GM12892 (cell line): ENCODE measurements at places on chromosomes 12 and 14.

DNA sequence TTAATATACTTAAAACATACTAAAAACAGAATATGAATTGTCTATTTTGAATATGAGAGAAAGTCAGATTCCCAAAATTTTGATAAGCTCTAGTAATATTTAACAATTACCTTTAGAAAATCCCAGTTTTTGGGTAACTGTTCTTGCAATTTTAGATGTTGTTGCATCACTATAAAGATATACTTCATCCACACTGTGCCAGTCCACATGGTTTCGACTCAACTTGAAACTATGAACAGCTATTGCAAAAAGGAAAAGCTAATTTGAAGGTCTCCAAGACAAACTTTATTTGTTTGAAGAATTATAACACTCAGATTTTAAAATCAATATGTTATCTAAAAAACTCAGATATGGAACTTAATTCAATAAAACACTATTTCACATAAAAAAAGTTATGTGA, 59.9 kb downstream of the DDHD1 start:
- no peak for DNase-seq

- DNase-seq, result no peak
Measured at GRCh38 chr12:12734054-12734453, 16.9 kb downstream of the CDKN1B start.

GRCh38 chr14:99401211-99401610, 79.4 kb downstream of the SETD3 start:
- DNase-seq, result no peak

DNA sequence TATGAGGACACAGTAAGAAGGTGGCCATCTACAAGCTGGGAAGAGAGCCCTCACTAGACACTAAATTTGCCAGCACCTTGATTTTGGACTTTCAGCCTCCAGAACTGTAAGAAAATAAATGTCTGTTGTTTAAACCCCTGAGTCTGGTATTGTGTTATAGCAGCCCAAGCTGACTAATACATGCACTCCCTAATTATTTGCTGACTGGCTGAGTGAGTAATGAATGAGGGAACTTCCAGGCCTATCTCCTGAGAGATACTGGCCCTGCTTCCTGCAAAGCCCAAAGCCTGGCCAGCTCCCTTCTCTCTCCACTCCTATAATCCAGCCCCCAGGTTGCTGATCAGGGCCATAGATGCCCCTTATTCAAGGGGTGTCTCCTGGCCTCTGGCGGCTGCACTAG, 120.0 kb upstream of the NOS1 start:
- no peak for DNase-seq

GRCh38 chr12:103960616-103961227, 5.0 kb upstream of the TDG start:
- no peak for DNase-seq

GRCh38 chr12:90254796-90255195, 546.2 kb upstream of the ATP2B1 start:
- DNase-seq, result no peak

DNA sequence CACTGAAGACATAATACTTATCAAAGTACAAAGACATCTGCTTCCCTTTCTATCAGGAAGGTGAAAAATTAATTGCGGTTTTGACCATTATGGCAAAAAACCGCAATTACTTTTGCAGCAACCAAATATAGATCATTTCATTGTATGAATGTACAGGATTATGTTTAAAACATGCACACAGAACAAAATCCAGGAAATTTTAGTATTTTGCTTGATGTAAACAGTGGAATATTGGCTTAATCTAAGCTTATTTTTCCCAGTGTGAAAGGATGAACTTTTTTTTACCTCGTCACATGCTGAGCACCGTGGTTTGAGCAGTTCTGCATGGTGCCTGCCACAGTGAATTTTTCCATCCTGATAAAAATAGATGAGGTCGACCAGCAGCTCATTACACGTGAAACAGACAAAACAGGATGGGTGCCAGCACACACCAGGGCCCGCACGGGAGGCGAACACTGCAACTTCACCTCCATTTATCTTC, 121.2 kb downstream of the PRICKLE1 start:
- DNase-seq, result no peak

DNA sequence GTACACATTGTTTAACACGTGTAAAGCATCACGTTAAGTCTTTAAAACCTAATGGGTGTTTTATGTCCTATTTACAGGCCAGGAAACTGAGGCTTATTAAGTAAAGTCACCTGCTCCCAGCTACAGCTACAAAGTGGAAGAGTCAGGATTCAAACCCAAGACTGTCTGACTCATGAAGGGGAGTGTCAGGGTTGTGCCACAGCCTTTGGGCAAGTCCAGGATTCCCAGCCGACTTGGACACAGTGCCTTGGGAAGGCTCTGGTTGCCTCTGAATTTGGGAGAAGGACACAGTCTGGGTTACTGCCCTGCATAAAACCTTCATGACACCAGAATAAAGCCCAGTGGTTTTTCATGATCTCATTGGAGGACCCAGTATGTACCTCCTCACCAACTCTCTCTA, 7.3 kb downstream of the RNU4-2 start:
- DNase-seq, result no peak

DNA sequence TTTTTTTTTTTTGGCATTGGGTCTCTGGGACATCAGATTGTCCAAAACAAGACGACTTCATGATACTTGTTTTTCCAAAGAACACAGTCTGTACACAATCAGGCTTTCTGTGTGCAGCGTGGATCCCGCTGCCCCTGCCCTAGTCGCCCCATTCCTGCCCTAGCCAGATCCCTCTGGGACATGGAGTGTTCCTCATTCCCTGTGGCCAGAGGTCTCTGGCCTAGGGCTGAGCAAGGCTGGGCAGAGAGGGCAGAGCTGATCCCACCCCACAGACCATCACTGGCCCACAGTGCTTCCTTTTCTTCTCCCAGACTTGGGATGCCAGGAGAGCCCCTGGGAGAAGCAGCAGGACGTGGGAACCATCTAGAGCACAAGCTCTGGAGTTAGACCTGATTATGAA, 20.9 kb upstream of the EIF2B2 start:
- DNase-seq, result no peak

DNA sequence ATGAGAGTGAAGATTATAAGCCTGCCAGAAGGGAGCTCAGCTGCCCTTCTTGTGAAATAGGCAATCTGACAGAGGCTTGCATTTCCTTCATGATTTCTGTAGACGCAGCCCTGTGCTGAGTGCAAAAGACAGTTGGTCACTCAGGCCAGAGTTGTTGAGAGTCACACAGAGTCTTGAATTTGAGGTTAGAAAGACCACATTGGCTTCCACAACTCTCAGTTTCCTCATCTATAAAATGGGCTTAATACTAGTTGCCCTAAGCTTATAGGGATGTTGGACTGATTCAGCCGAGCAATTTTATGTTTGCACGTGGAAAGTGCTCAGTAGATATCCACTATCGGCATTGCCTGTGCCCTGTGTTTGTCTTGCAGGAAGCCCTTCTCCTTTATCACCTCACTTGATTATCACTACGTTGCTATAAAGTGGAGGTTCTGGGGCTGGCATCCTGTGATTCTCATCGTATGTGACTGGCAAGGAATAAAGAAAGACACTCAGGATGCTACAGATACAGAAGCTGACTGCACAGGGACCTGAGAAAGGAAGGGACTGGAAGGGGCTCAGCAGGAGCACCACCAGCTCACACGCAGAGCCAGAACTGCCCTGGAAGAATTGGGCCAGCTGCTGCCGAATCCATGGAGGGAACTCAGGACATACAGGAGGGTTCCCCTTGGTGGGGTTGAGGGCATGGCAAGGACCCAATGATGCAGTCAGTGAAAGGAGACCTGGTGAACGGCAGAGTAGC, 19.8 kb upstream of the SERPINA4 start:
- no peak for DNase-seq

DNA sequence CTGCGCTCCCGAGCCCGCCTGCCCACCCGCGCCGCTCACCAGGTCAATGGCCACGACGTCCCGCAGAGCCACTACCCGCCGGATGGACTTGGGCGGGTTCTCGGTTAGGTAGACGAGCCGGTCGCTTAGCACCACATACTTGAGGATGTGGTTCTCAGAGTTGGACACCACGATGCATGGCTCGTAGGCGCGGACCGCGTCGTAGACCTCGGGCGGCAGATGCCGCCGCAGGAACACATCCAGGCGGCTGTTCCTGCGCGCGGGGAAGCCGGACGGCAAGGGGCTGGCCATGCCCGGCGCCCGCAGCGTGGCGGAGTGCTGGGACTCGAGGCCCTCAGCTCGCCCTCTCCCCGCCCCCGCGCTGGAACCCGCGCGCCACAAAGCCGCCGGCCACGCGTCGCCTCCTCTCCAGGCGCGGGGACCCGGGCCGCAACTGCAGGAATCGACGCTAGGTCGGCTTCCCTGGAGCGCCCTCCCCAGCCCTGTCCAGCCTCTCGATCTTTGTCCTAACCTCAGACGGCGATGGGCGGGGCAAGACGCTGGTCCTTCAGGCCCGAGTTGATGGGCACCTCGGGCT, at the start of gene C12orf56:
Gene C12orf56 (minus strand): TSS at position 484 of the 577 bp plus-strand sequence. CDS start 193 bp downstream, at position 291.
- no peak for DNase-seq

DNA sequence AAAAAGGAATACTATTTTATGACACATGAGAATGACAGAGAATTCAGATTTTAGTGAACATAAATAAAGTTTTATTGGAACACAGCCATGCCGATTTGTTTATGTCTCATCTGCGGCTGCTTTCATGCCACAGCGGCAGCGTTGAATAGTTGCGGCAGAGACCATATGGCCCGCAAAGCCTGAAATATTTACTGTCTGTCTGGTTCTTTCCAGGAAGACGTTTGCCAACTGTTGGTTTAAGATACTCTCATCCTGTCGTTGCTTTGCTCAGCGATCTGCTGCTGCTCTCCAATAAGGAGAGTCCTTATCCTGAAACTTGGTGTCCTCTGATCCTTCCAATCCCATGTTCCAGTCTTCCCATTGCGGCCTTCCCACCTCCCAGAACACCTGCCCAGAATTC, 89.9 kb downstream of the SLC24A4 start:
- no peak for DNase-seq

- DNase-seq, result no peak
Measured at GRCh38 chr12:65189028-65189718, 19.8 kb downstream of the LEMD3 start.

- DNase-seq, result no peak
Measured at GRCh38 chr12:93879476-93880421, 202.6 kb downstream of the CRADD start.

GRCh38 chr12:130702966-130703732, 12.9 kb downstream of the RIMBP2 start:
- DNase-seq, result no peak

GRCh38 chr14:89678768-89679167, 261.7 kb upstream of the FOXN3 start:
- no peak for DNase-seq

DNA sequence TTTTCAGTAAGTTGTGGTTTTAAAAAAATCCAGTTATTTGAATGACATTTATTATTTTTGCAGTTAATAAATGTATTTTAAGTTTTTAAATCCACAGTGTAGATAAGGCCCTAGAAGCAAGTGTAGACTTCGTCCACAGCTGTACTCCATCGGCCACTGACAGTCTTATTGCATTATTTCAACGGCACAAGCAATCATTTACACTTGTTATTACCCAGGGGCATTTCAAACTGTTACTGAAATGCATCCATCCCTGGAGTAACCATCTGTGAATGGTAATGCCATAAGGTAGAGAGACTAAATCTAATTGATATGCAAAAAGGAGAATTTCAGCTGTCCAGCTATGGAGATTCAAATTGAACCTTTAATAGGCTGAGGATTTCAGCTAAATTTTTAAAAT, 48.4 kb downstream of the BICD1 start:
- no peak for DNase-seq

DNA sequence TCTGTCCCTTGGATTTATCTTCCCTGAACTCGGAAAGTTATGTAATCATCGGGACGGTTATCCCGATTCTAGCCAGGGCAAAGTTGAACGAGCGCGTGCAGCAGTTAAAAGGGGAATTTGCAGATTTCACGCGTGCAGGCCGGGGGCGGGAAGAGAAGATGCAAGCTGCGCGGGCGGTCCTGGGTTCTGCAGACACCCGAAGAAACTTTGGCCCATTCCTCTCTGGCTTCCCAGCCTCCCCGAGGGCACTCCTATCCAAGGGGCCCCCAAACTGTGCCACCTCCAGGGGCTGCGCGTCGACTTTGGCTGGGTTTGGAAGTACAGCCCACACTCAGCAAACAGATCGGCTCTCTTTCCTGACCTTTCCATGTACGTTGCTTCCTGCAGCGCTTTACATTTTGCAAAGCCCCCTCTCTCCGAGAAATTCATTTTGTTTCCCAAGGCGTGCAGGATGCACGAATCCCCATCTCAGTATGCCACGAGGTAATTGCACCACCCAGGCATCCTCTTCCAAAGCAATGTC, 941 bp upstream of the PPP1CC start:
- no peak for DNase-seq

GRCh38 chr12:108241986-108242703, 97.0 kb downstream of the CMKLR1 start:
- no peak for DNase-seq

- no peak for DNase-seq
Measured at GRCh38 chr14:35506927-35507326, 27.0 kb upstream of the INSM2 start.

DNA sequence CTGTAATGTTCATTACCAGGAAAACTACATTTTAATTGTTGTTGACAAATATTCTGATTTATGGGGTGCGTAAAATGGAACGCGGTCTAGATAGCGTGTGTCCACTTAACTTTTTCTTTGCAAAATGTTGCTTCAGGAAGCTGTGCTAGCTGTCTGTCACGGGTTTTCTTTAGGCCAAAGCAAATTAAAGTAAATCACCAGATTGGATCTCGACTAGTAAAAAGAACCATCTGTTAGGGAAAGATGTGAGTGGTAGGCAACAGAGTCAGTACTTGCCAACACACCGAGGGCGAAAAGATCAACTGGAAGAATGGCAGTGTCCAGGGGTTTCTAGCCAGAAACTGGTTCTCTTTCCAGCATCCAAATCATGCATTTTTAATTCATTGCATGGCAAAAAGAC, 404.9 kb upstream of the TMPO start:
- no peak for DNase-seq

DNA sequence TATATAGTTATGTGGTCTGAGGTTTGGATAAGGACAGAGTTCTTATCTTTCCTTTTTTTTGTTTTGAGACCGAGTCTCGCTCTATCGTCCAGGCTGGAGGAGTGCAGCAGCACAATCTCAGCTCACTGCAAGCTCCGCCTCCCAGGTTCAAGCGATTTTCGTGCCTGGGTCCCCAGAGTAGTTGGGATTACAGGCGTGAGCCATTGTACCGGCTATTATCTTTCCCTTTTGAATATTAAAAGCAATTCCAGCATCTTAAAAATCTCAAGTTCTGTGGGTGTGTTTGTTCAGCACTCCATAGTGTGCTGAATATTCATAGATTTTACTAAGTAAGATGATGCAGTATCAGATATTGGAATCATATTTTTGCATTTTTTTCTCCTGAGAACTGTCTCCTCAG, 404.4 kb upstream of the RGS6 start:
- DNase-seq, result no peak

GRCh38 chr14:104879983-104880565, 15.0 kb downstream of the CEP170B start:
- DNase-seq, result no peak

DNA sequence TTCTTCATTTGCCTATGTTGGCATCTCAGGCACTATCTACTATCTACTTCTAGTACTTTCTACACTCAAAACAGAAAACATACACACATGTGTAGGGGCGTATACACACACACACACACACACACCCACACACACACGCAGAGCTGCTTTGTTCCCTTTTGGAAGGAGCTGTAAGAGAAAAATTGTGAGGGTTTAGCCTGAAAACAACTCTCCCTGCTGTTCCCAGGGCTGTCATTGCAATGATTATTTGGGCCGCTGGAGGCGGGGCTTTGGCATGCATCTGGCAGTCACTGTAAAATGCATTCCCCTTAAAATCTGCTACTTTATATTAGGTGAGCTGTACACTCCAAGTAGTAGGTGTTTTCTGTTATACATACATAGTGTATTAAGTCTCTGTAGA, 29.1 kb upstream of the SLC38A2 start:
- no peak for DNase-seq
